ENCODE measurements at places on chromosomes 16 and 17.

DNA sequence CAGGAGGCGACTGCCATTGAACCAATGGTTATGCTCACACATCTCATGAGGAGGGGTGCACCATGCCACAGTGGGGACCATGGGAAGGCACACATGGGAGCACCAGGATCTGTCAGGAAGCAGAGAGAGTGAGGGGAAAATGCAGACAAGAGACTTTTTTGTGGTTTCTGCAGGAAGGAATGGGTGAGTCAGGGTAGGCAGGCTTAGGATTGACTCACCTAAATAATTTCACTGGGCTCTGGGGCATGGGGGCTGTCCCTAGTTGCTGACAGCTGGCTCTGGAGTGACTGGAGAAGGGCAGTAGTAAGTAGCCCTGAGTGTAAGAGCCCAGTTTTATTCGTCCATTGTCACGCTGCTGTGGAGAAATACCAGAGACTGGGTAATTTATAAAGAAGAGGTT is 202.4 kb downstream of the AXIN2 start:
- no peak for DNase-seq

DNA sequence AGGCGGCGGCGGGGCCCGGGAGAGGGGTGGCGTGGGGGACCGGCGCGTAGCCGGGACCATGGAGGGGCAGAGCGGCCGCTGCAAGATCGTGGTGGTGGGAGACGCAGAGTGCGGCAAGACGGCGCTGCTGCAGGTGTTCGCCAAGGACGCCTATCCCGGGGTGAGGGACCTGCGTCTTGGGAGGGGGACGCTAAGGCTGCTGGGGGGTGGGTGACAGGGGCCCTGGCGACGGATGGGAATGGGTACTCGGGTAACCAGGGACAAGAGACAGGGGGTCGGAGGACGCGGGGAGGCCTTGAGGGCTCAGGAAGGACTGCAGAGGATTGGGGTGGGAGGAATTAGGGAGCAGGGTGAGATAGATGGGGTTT is 243 bp downstream of the RND2 start:
- DNase-seq = no peak

DNA sequence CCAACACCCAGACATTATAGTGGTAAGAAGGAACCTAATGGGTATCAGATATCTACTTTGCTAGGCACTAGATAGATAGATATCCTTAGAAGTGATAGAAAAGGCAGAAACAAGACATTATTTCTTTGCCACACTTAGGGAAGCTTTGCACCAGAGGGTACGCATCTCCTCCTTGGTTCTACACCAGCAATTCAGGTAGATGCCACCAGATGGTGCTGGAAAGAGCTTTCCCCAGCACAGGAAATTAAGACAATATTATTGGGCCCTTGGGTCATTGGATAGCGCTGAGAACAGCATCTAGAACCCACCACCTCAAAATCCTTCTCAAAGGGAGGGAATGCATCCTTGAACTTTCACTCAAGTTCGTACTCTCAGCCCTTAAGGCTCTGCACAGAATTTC is 173.8 kb upstream of the CCL2 start:
- no peak for DNase-seq

DNA sequence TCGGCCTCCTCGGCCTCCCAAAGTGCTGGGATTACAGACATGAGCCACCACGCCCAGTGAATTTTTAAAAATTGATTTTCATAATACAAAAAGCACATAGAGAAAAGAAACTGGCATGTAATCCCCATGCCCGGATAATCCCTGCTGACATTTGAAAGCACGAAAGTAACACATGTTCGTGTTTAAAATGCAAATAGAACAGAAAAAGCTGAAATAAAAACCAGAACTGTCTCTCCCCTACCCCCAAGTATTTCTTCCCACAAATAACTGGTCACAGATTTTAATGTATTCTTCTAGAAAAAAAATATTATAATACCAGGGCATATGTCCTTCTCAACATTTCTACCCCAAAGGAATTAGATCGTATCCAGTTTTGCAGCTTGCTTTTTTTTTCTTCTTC is 222.9 kb downstream of the SLC39A11 start:
- DNase-seq = no peak

DNA sequence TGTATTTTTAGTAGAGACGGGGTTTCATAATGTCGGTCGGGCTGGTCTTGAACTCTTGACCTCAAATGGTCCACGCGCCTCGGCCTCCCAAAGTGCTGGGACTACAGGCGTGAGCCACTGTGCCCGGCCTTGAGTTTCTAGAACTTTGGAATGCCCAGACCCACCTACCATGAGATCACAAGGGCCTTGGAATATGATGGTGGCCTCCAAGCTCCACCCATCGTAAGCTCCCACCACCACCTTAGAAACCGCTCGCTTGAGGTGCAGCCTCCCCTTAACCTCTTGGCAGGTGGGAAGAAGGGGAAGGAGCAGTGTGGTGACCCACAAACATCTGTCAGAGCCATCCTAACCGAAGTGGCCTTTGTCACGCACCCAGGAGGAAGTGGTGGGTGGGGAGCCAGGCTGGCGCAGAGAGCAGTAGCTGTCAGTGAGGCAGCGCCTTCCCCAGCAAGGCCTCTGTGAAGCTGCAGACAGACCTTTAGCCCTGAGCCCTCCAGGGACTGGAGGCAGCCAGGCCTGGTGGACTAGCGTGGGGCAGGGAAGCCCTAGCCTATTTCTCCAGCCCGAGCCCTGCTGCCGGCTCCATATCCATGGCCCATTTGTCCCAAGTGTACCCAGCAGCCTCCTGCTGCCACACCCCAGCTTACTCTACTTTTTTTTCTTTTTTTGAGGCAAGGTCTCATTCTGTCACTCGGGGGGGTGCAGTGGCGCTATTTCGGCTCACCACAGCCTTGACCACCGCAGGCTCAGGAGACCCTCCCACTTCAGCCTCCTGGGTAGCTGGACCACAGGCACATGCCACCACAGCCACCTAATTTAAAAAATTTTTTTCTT is 13.1 kb upstream of the SEPHS2 start:
- DNase-seq = no peak

- DNase-seq = no peak
Measured at GRCh38 chr17:83136156-83136555, 56.7 kb downstream of the METRNL start.

DNA sequence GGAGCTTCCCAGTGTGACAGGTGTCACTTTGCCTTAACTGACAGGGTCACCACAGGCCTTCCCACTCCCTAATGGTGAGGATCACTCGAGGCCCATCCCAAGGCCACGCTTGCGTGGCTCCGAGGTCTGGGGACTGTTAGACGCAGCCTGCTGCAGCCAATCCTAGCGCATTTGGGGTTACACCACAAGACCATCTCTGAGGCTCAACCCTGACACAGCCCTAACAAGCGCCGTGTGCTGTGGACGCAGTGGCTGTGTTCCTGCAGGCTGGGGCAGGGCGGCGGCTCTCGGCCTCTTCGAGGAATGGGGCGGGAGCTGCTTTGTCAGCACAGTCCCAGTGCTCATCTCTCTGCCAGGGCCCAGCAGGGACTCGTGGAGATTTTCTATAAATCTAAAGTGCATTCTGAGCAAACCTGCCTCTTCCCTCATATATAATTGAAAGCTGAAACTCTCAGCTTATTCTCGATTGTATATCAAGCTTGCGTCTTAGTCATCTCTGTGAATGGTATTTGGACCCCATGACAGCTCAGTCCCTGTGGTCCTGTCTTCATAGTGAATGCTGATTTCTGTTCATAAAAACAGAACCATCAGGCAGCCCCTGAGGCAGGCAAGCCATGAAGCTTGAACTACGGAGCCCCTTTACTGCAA is 65.8 kb upstream of the CHMP6 start:
- DNase-seq = no peak

- peak; percentile 52 for DNase-seq
Measured at GRCh38 chr17:76480632-76481031, 13.2 kb downstream of the AANAT start.

DNA sequence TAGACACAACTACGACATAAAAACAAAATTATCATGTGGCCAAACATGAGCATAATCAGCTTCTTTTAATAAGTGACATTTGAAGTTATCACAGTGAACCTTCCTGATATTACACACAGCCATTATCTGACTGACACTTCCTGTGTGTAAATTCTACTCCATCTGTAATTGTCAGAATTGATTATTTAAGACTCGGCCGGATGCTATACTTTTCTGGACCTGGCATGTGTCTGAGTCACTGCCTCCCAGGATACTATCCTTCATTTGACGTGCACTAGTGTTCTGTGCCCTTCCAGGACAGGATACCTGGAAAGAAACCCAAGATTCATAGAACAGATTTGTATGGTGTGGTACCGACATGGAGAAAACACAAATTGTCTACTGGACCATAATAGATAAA is 242.0 kb downstream of the HS3ST3A1 start:
- DNase-seq = no peak

- no peak for DNase-seq
Measured at GRCh38 chr16:83187405-83187804, 560.6 kb downstream of the CDH13 start.

- DNase-seq = no peak
Measured at GRCh38 chr17:42484304-42484703, 25.6 kb downstream of the ATP6V0A1 start.
